Iris pigment epithelial cell (primary cell): ENCODE measurements at places on chromosomes 4 and X.

- DNase-seq = no peak
These were observed 7.2 kb downstream of the P2RY8 start for GRCh38 chrX:1529756-1530155.

GRCh38 chr4:120873554-120873953 lies 49.0 kb downstream of the PRDM5 start:
- DNase-seq = no peak

- no peak for DNase-seq
These were observed 683.5 kb upstream of the GRIA3 start for GRCh38 chrX:122500556-122500955.

DNA sequence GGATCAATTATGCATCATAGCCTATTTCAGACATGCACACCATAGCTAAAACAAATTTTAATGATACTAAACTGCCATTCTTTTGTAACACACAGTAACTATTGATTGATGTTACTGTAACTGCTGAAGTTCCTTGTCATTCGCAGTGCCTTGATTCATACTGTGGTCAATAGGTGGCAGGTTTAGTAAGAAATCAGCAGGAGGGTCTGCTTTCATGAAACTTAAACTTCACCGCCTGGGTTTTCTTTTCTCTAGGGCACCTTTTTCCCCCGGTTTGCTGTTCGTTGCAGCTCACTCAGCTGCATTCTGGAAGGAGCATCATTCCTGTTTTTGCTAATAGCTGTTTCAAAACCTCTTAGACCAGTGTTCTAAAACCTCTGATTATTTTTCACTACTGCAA lies 88.1 kb downstream of the RPA4 start:
- DNase-seq = no peak

DNA sequence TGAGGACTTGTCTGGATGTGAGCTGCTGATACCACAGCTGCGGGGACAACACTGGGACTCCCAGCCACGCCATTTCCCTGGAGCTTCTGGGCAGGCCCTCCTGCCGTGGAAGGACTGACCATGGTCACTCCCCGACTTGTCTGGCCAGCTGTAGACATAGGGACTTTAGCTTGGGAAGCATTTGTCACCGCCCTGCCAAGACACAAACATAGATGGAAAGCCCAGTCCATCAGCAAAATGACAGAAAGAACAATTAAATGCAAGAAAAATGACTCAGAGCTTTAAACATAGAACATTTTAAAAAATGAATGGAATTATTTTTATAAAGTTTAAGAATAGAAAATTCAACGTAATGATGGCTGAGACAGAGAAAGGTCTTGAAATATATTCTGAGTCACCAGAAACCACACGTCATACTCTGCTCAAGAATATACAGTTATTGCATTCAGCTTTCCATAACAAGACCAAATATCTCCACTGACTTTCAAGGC lies 107.6 kb upstream of the CBR4 start:
- DNase-seq = peak; percentile 82

- peak; percentile 90 for DNase-seq
These were observed 398.2 kb upstream of the DIPK2B start for GRCh38 chrX:45598861-45599260.
